A673 (cell line): ENCODE measurements at places on chromosomes 16 and 17. TPM values are rescaled to one million over a fixed set of nuclear protein-coding genes. Genes with fewer than 3 reads are reported as not detected.

OTOP3 gene
- total RNA-seq, result not detected in 2 replicates

TAT gene
- not detected in 2 replicates for total RNA-seq

HSF5 gene
- total RNA-seq, result 0.06 and 0.17 TPM in 2 replicates

SLC35G6 gene
- total RNA-seq, result not detected in 2 replicates
